ENCODE measurements at places on chromosomes 11 and 22. TPM values are rescaled to one million over a fixed set of nuclear protein-coding genes. Genes with fewer than 3 reads are reported as not detected.

The KDM4D gene
- total RNA-seq: 1.1 TPM

DNA sequence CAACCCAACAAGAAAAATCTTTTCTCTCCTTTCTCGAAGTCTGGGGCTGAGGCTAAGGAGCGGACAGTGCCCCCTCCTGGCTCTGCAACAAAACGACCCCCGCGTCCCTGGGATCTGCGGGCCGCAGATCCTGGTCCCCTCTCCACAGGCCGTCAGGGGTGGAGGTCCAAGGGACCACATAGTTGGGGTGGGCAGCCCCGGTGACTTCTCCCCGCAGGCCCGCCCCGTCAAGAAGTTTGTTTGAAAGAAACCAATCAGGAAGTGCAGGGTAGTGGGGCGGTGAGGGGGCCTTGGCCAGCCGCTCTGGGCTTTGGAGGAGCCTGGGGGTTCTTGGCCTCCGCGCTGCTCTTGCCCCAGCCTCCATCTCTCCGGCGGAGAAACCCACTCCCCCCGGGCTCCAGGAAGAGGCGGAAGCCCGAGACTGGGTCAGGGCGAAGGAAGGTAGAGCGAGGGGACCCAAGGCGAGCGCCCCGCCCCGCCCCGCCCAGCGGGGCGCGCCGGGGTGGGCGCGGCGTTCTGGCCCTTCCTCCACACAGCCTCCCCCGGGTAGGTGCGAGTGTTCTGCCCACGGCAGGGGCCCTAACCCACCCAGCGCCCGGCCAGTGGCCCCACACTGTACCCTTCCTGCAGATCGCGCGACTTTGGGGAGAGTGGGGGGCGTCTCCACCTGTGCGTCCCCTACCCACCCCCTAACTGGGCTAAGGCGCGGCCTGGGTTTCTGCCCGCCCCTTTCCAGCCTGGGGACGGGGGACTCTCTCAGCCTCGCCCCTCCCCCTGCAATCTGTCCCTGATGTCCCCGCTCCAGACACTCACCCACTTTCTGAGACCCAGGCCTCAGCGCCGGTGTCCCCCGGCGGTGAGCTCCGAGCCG is 1.3 kb downstream of the TP53I11 start:
- DNase-seq: no peak

GRCh38 chr11:104338186-104338585 is 174.2 kb upstream of the PDGFD start:
- DNase-seq: no peak

DNA sequence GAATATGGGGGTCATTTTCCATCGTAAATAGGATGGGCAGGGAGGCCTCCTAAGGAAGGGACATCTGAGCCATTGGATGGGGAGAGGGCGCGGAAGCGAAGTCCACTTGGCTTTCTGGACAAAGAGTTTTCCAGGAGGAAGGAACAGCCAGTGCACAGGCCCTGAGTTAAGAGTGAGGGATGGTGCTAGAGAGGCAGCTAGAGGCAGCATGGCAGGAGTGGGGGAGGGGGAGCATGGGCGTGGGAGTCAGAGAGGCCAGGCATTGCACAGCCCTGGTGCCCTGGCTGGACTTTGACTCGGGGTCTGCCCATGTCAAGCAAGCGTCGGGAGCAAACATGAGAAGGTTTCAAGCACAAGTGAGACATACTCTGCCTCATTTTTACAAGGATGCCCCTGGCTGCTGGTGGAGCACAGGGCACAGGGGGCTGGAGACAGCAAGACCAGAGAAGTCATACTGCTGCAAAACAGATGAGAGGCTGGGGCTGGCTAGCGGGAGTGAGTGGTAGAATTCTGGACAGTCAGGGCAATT is 9.0 kb downstream of the GNAZ start:
- DNase-seq: no peak

DNA sequence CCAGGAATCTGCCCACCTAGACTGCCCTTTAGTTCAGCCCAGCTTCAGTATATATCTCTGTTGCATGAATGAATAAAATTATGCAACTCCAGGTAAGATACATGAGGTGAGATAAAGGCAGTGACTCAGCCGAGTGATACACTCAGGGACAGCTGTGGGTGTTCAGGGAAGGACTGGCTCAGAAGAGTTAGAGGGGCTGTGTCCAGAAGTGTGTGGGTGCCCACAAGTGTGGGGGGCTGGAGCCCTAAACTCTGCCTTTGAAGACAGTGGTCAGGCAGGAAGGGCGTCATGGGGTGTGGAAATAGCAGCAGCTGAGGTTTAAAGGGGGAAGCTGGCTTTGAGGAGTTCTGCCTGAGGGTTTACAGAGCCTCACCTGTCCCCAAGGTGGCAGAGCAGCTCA is 8.3 kb downstream of the FTH1 start:
- no peak for DNase-seq

The PPP1CA gene
- total RNA-seq: 263 TPM

The SEPTIN3 gene
- total RNA-seq: 7.9 TPM

GRCh38 chr11:59615637-59616395 is at the start of gene OSBP:
TSS of gene OSBP (minus strand) at chr11:59615774. CDS start at chr11:59615664, 110 bp downstream.
- peak; percentile 96 for DNase-seq

- no peak for DNase-seq
These were observed 30.4 kb downstream of the CBL start for GRCh38 chr11:119236490-119236889.

- DNase-seq: no peak
These were observed 21.4 kb downstream of the CHKA start for GRCh38 chr11:68099474-68100405.

The SERHL2 gene
- 1.4 TPM for total RNA-seq

- DNase-seq: no peak
These were observed 7.9 kb upstream of the C11orf24 start for GRCh38 chr11:68279676-68280075.

The ZNF143 gene
- 30.7 TPM for total RNA-seq
